ENCODE measurements at places on chromosomes 5 and 9.

DNA sequence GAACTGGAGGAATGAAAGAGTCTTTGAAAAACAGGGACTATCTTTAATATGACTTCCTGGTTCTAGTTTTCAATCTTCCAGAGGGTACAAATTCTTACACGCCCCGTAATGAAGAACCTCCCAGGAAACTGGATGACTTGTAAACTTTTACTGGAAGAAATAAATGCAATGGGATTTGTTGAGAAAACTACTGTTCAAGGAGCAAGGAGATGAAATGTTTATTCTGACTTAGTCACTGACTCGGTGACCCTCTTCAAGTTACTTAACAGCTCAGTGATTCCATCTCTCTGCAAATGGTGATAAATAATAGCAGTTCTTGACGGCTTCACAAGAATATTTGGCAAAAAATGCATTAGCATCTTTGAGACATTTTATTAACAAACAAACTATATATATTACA, 858.6 kb downstream of the PTPRD start:
- no peak for DNase-seq

DNA sequence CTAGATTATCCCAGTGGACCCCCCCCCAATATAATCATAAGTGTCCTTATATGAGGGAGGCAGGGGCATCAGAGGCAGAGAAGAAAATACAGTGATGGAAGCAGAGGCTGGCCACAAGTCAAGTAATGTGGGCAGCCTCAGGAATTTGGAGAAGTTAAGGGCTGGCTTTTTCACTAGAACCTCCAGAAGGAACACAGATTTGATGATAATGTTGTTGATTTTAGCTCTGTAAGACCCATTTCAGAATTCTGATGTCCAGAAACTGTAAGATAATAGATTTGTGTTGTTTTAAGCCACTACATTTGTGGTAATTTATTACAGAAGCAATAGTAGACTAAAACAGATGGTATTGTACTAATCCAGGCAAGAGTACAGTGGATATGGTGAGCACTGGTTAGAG, 36.3 kb upstream of the LRRTM2 start:
- no peak for DNase-seq

DNA sequence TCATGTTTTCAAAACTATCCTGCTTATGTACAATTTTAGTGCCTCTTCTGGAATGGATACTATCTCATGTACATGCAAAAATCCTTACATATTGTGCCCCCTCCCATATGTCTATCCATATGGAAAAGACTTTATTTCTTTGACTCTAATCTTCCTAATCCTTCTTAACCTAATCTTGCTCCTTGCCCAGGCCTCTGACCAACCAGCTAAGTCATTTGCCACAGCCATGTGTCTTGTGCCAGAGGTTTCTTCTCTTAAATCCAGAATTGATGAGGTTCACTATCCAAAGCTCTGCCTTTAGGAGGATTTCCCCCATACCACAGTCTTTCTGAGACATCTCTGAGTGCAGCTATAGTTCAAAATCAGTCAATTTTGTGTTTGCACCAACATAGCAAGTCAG, 68.9 kb upstream of the RNF180 start:
- DNase-seq = no peak

DNA sequence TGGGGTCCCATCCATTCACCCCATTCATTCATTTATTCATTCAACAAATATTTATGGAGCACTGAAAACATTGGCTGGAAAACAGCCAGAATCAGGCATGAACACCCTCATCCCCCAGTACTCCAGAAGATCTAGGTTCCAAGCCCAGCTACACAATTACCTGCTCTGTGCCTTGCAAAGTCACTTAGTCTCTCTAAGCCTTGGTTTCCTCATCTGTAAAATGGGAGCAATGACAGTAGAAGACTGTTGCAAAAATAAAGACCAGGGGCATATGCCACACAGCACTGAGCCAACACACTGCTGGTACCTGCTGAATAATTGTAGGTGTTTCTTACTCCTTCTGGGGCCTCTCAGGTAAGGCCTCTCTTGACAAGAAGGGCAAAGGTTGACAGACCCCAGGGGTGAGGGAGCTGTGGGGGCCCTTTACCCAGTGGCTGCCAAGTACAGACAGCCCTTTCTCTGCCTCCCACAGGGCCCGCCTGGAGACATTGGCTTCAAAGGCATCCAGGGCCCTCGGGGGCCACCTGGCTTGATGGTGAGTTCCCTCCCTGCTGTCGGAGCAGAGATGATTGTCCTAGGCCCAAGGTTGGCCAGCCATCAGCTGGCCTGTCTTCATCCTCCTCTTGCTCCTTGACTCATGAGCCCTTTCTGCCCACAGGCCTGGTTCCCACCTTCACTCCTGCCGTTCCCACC, 22.6 kb upstream of the ORM1 start:
- DNase-seq = no peak

- DNase-seq = no peak
Measured at GRCh38 chr5:57650360-57651069, 167.9 kb upstream of the ACTBL2 start.

DNA sequence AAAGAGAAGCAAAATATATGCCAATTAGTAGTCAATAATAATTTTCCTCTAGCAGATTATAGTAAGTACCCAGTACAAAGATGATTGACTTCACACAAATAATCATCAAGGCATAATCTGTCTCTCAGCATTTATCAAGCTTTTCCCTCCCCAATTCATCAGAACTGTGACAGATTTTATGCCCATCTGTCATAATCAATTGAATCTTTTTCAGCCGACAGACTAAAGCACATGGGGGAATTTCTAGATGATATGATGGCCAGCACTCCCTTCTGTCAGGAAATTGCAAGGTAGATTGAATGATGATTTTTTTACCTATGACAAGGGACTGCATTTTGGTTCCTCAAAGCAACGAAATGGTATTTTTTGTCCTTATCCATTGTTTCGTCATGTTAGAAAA, 227.1 kb upstream of the CYLC2 start:
- DNase-seq = no peak

DNA sequence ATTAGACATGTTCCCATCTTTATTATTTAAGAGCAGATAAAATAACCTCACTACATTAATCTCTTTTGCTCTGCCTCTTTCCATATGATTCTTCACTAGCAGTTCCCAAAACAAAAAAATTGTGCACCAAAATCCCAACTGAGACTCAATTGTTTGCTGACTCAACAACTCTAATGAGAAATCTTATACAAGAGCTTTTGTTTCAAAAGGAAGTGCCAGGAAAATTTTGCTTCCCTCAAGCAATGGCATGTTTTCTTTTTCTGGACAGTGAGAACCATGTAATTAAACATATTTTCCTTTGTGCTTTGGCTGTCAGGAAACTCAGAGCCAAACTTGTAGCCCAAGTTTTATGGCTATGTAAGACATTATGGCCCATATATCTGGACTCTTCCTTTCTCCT, 62.0 kb downstream of the TMC1 start:
- no peak for DNase-seq

GRCh38 chr9:116390303-116391228, 237.0 kb downstream of the PAPPA start:
- no peak for DNase-seq

- DNase-seq = no peak
Measured at GRCh38 chr5:10800852-10801251, 39.8 kb upstream of the DAP start.

- no peak for DNase-seq
Measured at GRCh38 chr9:115015018-115015635, 84.7 kb upstream of the TNFSF8 start.

GRCh38 chr5:83776437-83777031, 55.9 kb upstream of the HAPLN1 start:
- DNase-seq = no peak

DNA sequence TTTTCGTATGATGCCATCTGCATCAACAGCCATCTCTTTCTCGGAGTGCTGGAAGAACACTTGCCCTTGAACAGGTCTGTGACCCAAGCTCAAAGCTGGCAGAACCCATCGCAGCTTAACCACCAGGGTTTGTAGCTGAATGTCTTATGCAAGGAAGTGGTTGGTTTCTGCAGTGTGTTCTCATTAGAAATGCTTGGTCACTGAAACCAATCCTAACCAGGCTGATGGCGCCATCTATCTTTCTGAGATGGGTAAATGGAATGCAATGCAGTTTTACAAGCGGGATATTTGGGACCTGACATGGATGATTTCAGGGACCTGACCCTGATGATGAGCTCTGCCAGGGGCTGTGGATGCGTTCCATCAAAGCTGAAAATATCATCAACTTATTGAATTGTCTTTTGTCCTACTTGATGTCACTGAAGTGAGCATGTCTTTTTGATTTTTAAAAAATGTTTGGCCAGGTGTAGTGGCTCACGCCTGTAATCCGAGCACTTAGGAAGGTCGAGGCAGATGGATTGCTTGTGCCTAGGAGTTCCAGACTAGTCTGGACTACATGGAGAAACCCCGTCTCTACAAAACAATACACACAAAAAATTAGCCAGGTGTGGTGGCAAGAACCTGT, 28.7 kb downstream of the DMRT3 start:
- peak; percentile 22 for DNase-seq

- no peak for DNase-seq
Measured at GRCh38 chr5:175746851-175747250, 89.0 kb downstream of the HRH2 start.

GRCh38 chr9:88725300-88726019, 190.5 kb downstream of the NXNL2 start:
- no peak for DNase-seq

GRCh38 chr9:36969216-36969771, 64.8 kb downstream of the PAX5 start:
- DNase-seq = no peak

DNA sequence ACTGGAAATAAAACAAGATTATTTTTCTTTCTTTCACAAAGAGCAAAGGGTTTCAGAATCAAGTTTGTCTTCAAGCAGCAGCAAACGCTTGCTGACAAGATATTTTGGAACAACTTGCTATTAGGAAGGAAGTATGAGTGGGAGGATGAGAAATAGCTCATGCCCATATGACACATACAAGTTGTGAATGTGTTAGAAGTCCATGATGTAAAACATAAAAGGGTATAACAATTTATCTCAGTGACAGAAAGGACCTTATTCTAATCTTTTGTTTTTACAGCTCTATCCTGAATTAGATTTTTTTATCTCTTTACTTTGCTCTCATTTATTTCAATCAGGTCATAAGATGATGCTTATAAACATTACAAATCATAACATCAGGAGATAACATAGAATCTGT, 516.6 kb upstream of the MEF2C start:
- DNase-seq = no peak

DNA sequence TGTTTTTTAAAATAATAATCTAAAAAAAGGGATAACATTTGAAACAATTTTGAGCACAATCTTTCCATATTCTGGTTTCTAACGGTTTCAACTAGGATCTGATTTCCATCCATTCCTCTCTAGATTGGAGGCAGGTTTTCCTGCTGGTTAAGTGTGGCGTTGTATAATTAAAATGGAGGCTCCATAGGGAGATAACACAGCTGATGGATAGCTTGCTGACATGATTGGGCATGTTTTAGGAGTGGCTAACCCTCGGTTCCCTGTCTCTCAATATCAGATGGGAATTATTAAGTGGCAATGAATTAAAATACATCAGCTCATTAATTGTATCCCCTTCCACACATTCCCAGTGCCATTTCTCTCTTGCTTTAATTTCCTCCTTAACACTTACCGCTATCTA, 209.0 kb downstream of the ALDH1A1 start:
- DNase-seq = no peak

DNA sequence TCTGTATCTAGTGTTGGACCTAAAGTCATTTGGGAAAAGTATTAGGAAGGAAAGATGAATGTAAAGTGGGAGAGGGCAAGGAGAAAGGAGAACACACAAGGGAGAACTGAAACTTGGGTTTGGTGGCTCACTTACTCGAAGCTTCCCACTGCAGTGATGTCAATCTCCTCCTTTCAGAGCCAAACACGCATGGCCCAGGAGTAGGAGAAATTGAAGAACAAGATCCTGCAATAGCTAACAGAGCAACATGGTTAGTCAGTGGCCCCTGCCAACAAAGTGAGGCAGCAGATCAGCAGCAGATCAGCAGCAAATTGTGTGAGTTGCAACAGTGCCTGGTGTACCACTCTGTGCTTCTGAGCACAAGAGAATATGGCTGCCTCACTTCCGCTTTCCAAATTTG, 366.4 kb downstream of the PSAT1 start:
- no peak for DNase-seq

DNA sequence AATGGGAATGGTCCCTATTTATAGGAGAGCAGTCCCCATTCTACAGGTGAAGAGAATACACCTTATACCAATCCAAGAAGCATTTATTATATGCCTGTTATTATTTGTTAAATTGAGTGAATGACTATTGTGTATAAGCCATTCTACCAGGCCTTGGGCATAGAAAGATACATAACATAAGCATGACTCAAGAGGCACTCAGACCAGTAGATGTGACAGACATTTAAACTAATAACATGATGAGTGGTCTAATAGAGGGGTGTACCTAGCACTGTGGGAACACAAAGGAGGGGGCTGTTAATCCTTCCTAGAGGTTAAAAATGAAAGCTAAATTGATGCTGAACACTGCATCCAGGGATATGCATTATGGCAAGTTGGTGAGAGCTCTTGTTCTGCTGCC, 145.0 kb upstream of the TNC start:
- DNase-seq = peak; percentile 10

DNA sequence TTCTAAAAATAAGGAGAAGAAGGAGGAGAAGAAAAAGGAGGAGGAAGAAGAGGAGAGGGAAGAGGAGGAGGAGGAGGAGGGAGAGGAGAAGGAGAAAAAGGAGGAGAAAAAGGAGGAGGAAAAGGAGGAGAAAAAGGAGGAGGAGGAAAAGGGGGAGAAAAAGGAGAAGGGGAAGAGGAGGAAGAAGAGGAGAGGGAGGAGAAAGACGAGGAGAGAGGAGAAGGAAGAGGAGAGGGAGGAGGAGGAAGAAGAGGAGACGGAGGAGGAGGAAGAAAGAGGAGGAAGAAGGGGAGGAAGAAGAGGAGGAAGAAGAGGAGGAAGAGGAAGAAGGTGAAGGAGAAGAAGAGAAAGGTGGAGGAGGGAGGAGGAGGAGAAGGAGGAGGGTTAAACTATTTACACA, 210.2 kb upstream of the TRPM3 start:
- no peak for DNase-seq

GRCh38 chr5:100644185-100644584, 109.0 kb downstream of the FAM174A start:
- DNase-seq = peak; percentile 11

GRCh38 chr9:116482740-116483139, 204.4 kb upstream of the TRIM32 start:
- DNase-seq = no peak

DNA sequence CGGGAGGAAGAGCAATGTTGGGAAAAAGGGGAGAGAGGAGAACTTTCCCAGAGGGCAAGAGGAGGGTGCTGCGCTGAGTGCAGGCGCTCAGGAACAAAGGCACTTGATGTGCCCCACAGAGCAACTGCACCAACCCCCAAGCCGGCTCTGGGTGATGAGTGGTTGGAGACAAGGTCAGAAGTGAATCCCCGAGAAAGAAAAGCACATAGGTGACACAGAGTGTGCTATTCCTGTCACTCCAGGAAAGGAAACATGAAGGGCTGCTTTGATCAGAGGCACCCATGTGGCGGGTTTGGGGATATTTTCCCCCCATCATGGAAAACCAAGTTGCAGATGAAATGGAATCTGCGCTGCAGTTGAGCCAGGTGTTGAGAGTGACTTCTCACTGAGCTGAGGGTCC, 20.7 kb upstream of the SLC25A48 start:
- no peak for DNase-seq

GRCh38 chr5:160167624-160168165, 48.4 kb upstream of the PWWP2A start:
- DNase-seq = no peak

- no peak for DNase-seq
Measured at GRCh38 chr9:79131246-79131774, 440.5 kb upstream of the TLE4 start.
